ENCODE measurements at places on chromosomes 7 and 10.

DNA sequence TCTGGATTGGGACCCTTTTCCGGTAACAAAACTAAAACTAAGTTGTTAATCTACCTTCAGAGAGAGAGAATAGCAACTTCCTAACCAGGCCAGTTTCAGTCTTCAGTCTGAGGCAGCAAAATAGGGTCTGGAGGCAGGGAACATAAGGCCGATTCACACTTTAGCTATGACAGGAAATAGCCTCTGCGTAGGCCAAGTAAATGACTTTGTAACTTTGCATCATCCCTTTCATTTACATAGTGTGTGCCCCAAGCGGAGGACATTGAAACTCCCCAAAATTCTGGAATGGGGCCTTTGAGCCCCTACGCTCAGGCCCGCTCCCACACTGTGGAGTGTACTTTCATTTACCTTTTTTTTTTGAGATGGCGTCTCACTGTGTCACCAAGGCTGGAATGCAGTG is 1.7 kb upstream of the UPP1 start:
- no peak for ATAC-seq

DNA sequence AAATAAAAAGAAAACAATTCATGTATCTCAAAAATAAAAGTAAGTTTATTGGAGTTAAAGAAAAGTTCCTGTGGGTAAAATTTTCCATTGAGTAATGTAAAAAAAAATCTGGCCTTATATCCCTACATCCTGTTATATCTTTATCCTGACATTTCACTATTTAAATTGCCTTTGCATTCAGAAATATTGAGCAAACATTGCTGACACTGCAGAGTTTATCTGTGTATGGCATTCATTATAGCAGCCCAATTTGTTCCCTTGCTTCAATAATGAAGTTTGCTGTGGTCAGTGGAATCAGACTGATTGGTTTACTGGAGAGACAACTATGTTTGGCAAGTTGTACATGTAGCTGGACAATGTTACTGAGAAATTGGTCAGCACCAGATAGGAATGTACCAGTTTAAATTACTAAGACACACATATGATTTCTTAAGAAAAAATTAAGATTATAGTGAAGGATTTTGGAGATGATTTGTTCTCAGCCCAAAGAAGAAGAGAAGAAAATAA is 271.7 kb downstream of the ANKRD7 start:
- ATAC-seq, result no peak

DNA sequence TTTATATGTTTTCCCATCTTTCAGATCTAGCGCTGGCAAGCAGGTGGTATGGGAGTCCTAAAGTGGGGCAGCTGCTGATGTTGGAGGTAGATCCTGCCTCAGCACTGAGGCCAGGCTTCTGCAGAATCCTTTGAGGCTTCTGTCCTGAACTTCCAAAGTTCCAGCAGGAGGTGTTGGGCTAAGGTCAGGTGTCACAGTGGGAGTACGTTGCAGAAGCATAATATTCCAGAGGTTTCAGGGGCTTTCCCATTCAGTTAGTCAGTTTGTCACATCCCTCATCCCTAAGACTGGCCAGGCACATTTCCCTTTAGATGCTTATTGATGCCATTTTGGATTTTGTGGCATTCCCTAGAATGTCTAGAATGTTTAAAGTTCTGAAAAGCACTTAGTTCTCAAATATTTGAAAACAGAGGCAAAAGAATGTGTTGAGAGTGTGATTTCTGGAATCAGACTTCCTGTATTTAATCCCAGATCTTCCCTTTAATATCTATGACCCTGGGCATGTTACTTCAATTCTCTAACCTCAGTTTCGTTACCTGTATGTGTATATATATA is 319.1 kb upstream of the PHYHIPL start:
- no peak for ATAC-seq

- ATAC-seq, result no peak
Measured at GRCh38 chr10:74194545-74194944, 43.5 kb downstream of the ADK start.

GRCh38 chr10:68224810-68225209 is 7.1 kb downstream of the ATOH7 start:
- peak; percentile 89 for ATAC-seq

GRCh38 chr10:31912898-31913850 is 15.5 kb downstream of the ARHGAP12 start:
- ATAC-seq, result no peak

- ATAC-seq, result no peak
Measured at GRCh38 chr7:135771961-135772638, 23.5 kb upstream of the FAM180A start.

DNA sequence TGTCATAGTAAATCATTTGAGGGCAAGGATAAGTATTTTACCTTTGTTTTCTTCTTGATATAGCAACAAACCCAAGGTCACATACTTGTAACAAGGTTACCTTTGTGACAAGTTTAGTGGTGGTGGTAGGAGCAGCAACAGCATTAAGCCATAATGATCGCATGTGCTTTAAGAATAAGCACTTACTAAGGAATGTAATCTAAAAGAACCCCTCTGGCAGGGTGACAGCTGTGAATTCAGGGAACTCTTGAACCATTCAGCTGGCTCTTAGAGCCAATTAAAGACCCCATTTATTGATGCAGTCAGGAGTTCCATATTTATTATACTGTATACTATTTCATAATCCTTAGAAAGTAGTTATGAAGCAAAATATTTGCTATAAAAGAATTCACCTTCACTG is 370.8 kb downstream of the EXOC4 start:
- no peak for ATAC-seq

DNA sequence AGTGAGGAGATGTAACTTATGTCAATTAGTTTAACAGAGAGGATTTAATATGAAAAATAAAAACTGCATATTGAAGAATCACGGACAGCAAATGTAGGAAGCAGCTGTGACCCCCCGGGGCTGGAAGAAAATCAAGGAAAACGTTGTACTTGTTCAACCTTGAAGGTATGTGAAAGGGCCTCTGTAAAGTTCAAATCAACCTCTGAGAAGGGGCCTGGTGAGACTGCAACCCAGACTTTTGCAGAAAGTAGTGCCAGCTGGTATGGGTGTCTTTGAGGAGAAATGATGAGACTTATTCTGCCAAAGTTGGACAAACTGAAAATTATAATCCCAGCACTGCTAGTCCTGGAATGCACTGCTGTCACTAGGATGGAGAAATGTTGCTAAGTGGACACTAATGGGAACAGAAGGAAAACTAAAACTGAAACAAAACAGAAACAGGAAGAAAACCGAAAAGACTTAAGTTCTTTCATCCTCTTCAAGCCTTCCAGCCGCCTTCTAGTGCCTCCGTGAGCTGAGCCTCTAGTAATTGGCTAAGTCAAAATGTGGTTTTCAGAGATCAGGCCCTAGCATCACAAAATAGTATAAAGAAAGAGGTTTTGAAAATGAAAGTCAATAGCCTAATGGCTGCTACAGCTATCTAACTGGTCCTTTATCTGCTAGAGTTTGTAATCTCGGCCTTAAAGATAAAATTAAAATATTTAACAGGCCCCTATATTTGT is 253.7 kb upstream of the SORCS1 start:
- no peak for ATAC-seq

DNA sequence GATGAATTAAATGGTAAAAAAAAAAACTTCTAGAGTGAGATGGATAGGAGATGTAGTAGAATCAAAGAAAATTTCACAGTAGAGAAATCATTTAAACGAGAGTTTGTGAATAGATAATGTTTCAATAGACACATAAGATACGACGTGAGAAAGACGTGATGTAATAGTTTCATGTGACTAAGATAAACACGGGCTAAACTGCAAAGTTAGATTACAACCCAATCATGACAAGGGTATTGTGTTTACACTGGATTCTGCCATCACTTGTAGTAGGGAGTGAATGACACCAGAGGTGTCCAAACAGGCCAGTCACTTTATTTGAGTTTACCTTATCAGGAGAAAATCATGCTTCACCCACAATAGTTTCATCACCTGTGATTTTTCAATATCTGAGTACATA is 21.6 kb downstream of the SEMA3D start:
- no peak for ATAC-seq

DNA sequence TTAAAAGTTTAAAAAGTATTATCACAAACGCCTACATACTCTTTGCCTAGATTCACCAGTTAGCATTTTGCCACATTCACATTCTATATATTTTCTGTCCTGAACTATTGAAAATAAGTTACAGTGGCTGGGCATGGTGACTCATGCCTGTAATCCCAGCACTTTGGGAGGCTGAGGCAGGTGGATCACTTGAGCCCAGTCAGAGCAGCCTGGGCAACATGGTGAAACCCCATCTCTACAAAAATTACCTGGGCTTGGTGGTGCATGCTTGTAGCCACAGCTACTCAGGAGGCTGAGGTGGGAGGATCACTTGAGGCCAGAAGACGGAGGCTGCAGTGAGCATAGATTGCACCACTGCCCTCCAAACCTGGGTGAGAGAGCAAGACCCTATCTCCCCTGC is 5.3 kb downstream of the ARPC1A start:
- peak; percentile 72 for ATAC-seq

DNA sequence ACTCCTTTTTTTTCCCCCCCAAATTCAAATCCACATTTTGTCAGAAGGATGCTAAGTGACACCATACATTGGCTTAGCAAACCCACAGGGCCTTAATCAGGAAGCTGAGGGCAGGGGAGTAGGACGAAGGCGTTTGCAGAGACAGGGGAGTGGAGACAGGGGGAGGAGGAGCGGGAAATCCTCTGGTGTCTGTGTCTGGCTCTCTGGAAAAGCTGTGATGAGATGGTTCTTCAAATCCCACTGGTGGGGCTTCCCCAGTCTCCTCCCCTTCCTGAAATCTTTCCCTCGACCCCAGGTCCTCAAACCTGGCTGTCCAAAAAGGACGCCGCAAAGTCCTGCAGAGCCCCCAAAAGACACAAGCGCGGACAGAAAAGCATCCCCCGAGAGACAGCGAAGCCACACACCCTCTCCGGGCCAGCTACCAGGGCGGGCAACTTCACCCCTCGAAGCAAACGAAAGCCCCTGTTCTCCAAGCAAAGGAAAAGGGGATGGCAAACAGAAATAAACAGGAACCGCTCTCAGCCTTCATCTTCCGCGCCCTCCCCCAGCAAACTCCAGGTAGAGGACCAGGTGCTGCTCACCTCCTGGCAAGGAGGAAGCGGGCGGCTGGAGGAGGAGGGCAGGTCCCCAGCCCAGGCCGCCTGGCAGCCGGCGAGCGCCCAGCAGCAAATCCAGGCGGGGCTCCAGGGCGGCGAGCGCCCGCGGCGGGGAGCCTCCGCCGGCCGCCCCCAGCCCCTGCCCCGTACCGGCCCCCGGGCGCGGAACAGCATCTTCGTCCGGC is 520 bp downstream of the ELAPOR2 start:
- peak; percentile 58 for ATAC-seq

GRCh38 chr7:19620470-19620869 is 88.4 kb downstream of the POLR1F start:
- ATAC-seq, result no peak

- ATAC-seq, result no peak
Measured at GRCh38 chr10:83654689-83655088, 484.6 kb upstream of the GHITM start.

GRCh38 chr10:100751211-100751933 is 6.0 kb downstream of the PAX2 start:
- ATAC-seq, result no peak

- ATAC-seq, result no peak
Measured at GRCh38 chr7:85719981-85720953, 533.4 kb upstream of the SEMA3D start.

GRCh38 chr10:317271-317769 is 182.1 kb downstream of the ZMYND11 start:
- ATAC-seq, result peak; percentile 71

DNA sequence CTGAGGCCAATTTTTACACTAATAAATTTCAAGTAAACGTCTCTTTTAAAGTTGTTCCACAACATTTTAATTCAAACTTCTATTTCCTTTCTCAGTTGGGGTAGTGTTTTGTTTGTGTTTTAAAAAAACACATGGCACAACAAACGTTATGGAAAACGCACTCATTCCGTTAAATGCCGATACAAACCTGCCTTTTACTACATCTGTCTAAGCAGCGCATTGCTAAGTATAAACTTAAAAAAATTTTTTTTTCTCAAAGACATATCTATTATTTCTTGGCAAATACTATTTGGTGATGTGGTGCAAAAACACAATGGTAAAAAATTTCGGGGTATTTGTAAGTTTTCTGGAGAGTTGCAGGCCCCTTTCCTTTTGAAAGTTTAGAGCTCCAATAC is 1.4 kb downstream of the SKIDA1 start:
- no peak for ATAC-seq

- ATAC-seq, result no peak
Measured at GRCh38 chr10:77261146-77261545, 376.5 kb downstream of the KCNMA1 start.
